ENCODE measurements at places on chromosomes 1 and 21.

DNA sequence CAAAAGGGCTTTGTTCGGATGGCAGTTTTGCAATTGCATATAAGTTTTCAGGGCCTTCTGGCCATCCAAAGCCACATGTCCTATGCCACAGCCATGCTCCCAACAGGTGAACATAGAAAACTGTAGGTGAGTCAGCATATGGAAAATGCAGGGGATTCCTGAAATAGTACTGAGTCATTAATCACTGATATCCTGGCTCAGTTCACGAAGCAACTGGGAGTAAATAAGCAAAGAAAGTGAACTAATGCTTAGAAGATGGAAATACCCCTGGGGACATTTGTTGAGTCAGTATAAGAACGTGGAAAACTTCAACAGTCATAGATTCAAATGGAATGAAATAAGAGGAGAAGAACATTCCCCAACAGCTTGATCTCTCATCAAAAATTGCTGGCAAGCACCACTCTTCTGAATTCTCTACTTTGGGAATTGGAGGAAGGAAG lies 148.9 kb upstream of the RUNX1 start:
- peak; percentile 96 for DNase-seq

DNA sequence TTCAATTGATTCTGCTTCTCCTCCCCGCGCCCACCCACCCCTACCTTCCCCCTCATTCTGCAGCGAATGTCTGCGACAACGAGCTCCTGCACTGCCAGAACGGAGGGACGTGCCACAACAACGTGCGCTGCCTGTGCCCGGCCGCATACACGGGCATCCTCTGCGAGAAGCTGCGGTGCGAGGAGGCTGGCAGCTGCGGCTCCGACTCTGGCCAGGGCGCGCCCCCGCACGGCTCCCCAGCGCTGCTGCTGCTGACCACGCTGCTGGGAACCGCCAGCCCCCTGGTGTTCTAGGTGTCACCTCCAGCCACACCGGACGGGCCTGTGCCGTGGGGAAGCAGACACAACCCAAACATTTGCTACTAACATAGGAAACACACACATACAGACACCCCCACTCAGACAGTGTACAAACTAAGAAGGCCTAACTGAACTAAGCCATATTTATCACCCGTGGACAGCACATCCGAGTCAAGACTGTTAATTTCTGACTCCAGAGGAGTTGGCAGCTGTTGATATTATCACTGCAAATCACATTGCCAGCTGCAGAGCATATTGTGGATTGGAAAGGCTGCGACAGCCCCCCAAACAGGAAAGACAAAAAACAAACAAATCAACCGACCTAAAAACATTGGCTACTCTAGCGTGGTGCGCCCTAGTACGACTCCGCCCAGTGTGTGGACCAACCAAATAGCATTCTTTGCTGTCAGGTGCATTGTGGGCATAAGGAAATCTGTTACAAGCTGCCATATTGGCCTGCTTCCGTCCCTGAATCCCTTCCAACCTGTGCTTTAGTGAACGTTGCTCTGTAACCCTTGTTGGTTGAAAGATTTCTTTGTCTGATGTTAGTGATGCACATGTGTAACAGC lies 339.9 kb downstream of the NTNG1 start:
- no peak for DNase-seq

GRCh38 chr1:235649368-235650163 lies at the start of gene GNG4:
GNG4 (minus strand) TSS chr1:235649784; CDS start chr1:235583838, 65,946 bp downstream.
- DNase-seq, result no peak

GRCh38 chr1:208187499-208188041 lies 56.6 kb downstream of the PLXNA2 start:
- no peak for DNase-seq

DNA sequence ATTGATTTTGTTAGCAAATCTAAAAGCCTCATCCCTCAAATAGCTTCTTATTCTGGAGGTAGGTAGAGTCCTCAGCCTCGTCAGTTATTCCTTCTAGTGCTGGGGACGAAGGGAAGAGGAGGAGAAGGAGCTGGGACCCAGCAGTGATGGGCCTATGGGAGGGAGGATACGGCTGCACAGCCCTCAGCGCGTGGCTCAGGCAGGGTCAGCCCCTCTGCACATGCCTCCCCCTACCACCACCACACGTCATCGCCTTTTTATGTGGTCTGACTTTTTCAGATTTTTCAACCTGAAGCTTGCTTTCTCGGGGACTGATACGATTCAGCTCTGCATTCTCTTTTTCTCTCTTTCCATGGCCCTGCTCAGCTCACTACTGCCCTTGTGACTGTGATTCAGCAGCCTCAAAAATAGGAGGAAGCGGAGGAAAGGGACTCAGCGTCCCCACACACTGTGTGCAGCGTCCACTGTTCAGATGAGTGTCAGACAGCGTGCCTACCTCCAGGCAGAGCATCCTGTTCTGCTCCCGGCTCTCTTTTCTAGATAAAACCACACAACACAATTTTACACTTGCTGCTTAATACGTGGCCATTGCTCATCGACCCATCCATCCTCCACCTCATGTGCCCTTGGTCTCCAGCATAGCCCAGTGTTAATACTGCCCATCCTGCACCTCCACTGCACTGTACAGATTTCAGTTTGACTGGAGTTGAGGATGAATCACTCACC lies 827 bp downstream of the OR2B11 start:
- no peak for DNase-seq

DNA sequence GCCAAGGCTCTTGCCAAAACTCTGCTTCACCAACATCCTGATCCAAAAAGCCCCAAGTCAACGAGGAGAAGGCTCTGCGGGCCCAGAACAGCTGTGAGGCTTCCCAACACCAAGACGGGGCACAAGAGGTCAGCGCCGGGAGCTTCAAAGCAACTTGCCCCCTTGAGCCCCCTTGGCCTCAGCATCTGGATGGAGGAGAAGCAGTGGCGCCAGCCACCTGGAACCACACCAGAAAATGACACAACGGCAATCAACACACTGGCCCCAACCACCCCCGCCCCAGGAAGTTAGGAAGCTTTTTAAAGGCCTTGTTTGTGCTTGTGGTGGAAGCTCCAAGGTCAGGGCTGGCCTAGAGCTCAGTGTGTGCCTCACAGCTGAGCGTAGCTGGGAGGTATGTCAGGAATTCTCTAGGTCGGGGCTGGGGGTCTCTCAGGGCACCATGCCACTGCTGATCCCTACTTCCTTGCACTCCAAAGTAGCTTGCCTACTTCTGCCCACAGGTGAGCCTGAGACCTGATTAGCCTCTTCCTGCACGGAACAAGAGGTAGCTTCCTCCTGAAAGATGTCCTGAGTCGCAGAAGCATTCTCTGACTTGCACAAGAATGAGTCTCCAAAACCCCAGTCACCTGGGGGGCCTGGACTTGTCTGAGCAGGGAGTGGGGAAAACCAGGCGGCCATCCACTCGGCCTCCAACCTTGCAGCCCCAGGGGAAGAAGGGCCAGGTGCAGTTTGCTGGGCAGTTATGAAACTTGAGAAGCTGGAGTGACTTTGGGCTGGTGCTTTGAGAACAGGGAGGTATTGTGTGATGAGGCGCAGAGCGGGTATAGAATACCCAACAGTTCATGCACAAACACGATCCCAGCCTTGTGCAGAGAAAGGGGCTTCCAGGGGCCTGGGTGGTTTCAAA lies 9.7 kb upstream of the SRP9 start:
- peak; percentile 56 for DNase-seq

GRCh38 chr1:203214871-203215270 lies 14.6 kb downstream of the CHIT1 start:
- no peak for DNase-seq

DNA sequence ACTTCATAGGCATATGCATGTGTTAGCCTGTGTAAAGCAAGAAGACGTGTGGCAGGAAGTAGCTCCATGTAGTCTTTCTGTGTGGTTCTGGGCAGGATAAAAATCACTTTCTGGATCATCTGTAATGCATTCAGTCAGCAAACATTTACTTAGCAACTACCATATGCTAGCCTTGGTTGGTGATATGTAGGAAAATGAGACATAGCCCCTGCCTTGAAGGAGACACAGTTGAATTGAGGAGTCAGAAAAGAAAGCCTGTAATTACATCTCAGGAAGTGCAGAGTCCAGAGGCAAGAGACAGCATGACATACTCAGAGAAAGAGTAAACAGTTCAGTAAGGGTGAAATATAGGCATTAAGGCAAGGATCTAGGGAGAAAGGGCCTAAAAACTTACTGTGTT lies 38.5 kb downstream of the DAB1 start:
- DNase-seq, result no peak

GRCh38 chr1:202107321-202107761 lies 15.4 kb upstream of the GPR37L1 start:
- no peak for DNase-seq

GRCh38 chr1:181028196-181028595 lies 5.5 kb upstream of the STX6 start:
- peak; percentile 86 for DNase-seq

GRCh38 chr21:26280775-26281174 lies 110.2 kb upstream of the APP start:
- no peak for DNase-seq

- no peak for DNase-seq
Observed at GRCh38 chr1:59819566-59820438, 5.1 kb downstream of the HOOK1 start.

GRCh38 chr1:64505232-64505943 lies 35.5 kb downstream of the CACHD1 start:
- DNase-seq, result no peak

GRCh38 chr1:109677459-109677858 lies 9.6 kb downstream of the GSTM2 start:
- peak; percentile 0 for DNase-seq

DNA sequence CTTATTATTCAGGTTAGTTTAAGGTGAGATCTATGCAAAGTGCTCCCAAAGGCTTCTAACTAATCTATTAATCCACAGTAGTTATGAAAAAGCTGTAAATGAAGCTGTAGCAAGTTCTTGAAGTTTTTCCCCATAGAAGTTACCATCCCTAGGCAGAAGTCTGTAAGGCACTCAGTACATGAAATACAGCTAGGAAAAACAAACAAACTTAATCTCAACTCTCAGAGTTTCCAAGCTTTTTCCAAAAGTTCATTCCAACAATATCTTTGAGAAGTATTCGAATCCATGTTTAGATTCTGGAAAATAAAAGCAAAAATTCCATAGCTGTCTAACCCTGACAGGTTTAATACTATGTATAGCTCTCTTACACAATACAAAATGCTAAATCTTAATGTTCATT lies 41.2 kb downstream of the SORT1 start:
- DNase-seq, result peak; percentile 12

- no peak for DNase-seq
Observed at GRCh38 chr1:99216956-99217355, 47.3 kb upstream of the PLPPR4 start.

GRCh38 chr1:33152685-33153432 lies 29.0 kb downstream of the TRIM62 start:
- no peak for DNase-seq

GRCh38 chr1:77857552-77857951 lies 30.9 kb upstream of the NEXN start:
- peak; percentile 57 for DNase-seq

DNA sequence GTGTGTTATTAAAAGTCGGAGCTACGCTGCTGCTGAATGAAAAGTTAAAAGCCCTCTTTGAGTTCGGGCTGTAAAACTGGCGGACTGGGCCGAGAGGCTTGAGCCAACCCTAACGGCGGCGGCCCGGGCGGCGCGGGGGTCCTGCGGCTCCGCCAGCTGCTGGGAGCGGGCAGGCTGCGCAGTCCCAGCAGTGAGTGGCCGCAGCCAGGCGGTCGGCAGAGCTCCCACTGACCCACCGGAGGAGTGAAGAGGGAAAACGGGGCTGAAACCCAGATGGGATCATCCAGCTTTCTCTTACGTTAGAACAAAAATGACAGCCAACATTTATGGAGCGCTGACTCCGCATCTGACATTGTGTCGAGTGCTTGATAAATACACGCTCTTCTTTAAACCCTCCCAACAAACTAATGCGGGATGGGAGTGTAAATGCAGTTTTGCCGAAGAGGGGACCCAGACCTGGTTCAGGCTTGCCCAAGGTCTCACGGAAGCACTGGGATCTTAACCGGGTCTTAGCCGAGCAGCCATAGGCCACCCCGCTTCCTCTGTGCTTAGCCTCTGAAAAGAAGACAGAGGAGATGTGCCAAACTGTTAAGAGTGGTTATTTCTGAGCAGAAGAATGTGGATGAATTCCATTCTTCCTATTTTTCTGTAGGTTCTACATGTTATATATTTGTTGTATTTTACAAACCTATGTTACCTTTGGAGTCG lies 3.5 kb downstream of the GRHL3 start:
- no peak for DNase-seq

DNA sequence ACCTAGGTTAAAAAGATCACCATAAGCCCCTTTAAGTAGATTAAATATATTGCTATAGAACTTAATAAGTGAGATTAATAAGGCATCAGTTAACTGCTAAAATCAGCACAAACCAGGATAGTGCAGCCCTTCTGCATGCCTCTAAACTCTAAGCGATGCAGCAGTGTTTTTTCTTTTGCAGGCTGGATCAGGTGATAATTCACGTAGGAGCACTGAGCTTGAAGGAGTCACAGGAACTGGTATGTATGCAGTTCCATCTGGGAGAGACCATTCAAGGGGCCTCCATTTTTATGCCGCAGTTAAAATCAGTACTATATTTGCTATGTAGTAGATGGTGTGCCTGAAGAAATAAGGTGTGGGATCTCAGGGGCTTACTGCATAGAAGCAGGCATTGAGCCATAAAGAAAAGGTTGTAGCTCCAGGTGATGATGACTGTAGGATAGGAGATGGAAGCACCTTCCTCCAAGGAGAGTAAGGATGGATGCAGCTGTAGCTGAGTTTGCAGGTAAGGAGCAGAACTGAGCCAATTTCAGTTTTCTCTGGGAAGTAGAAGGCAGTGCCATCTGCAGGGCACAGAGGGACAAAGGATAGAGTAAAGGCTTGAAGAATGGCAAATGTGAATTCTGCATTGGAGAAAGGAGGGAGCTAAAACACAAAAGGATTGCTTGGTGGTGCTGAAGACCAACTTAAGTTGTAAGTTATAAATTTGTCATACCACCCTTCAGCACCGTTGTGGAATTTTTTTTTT lies 22.6 kb downstream of the NPL start:
- no peak for DNase-seq

GRCh38 chr1:54292002-54292911 lies 92.3 kb downstream of the MRPL37 start:
- no peak for DNase-seq

GRCh38 chr1:4033713-4034112 lies 133.6 kb upstream of the C1orf174 start:
- no peak for DNase-seq

GRCh38 chr1:64100791-64101190 lies 102.6 kb upstream of the UBE2U start:
- DNase-seq, result peak; percentile 55

DNA sequence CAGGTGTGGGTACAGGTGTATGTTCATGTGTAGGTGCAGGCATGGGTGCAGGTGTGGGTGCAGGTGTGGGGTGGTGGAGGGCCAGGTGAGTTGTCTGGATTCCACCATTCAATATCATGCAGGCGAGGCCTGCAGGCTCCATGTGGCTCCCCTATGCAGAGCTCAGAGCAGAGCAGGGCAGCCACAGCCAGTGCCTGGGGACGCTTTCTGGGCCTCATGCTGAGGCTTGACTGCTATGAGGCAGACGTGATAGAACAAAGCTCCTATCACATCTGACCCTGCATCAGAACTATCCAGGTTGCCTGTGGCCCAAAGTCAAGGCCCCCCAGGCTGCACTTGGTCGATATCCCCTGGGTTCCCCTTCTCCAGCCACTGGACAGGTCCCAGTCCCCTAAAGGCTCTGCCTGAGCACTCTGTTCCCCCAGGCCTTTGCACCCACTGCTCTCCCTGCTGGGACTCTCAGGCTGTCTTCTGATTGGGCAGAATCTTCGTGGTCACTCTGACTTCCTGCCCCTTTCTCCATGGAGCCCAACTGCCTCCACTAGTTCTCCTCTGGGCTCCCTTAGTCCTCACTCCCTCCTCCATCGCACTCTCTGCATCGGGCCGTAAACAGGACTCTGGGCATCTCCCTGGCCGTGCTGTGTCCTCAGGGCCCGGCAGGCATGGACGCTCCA lies 78.6 kb upstream of the ACTL8 start:
- no peak for DNase-seq
